ENCODE measurements at places on chromosomes 12 and 14.
A peak's percentile ranks its signal among the peaks of the same experiment; 100 is the strongest.

DNA sequence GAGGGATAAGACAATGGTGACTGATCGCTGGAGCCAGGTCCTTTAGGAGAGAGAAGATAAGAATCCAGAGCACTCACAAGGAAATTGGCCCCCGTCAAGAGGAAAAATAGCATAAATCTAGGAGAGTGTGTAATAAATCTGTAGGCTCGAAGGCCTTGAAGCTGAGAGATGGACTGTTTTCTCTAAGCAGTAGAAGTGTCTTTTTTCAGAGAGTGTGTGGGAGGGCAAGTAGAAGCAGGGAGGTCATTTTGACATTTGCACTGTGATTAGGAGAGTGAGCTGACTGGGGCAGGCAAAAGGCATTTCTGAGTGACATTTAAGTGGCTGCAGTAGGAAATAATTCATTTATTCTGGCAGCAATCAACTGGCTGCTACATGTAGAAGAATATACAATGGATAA is 78.0 kb upstream of the DDHD1 start:
- DNase-seq, result no peak

GRCh38 chr12:75505706-75506312 is 5.6 kb downstream of the KRR1 start:
- DNase-seq, result no peak

GRCh38 chr14:104040539-104040938 is 45.0 kb upstream of the ASPG start:
- DNase-seq, result no peak

GRCh38 chr14:91415794-91416743 is 1.6 kb downstream of the CCDC88C start:
- DNase-seq, result peak; percentile 83

DNA sequence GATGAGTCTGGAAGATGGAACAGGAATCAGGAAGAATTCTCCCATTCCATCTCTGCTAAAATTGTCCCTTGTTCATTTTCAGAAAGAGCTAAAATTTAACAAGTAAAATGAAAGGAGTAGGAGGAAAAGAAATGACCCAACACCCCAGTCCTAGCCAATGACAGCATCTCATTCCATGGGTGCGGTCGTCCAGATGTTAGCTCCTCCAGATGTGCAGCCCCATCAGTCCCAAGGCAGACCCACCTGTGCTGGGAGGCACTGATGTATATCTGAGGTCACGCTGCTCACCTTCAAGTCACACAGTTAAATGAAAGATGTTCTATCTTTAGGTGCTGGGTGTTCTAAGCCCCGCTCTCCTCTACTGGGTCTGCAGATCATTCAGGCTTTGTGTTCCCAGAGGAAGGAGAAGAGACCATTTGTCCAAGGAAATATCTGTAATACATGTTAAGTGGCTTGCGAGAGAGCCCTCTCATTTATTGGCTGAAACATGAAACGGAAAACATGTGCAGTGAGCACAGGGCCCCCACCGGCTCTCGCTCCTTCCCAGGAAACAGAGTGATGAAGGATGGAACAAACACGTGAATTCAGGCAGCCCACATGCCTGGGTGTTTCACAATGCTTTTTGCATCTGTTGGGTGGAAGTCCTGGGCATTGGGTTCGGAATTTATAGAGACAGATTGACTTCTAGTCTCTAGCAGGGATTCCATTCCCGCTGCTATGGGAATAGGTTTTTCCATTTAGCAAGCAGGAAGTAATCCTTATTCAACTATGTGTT is 294.6 kb downstream of the NUAK1 start:
- no peak for DNase-seq

DNA sequence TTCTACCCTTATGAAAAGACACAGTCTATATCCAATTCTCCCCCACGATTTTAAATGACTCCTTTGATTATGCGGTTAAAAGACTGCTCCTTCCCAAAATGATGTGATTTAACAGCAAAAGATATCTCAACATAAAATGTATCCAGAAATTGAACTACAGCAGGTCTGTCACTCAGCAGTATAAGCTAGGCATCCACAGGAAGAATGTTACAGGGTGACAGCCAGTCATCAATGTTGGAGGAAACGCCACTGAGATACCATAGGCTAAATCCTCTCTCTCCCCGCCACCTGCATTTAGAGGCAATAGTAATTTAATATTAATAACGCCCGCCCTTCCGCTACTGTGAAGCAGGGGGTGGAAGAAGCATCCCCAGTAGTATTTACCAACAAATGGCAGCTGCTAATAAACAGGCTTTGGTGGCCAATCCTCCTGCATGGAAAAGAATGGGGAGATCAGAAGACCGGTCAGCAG is 613 bp downstream of the RECQL start:
- no peak for DNase-seq

DNA sequence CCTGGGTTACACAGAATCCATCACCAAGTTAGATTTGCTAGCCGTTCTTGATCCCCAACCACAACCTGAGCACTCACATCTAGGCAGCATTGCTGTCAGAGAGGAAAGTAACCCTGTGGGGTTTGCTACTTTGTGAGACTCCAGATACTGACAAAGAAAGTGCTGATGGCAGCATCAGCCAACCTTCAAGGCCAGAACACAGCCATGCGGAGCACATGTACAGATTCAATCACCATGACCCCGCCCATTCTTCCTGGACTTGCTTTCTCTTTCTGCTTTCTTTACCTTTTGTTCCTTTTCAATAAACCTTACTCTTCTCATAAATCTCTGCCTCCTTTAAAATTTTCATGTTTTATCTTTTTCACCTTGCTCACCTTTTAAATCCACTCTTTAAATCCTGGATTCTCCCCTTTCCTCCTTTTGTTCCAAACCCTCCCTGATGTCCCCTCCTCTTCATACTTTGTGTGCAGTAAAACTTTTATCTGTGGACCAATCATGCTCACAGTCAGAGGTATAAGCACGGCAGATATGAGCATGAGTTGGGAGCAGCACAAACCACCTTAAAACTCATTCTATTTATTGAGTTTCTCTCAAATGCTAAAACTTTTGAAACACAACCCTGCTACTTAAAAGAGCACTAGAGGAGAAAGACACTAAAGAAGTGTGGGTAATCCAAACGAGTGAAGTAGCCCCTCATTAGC is 21.9 kb upstream of the CERS5 start:
- peak; percentile 61 for DNase-seq

DNA sequence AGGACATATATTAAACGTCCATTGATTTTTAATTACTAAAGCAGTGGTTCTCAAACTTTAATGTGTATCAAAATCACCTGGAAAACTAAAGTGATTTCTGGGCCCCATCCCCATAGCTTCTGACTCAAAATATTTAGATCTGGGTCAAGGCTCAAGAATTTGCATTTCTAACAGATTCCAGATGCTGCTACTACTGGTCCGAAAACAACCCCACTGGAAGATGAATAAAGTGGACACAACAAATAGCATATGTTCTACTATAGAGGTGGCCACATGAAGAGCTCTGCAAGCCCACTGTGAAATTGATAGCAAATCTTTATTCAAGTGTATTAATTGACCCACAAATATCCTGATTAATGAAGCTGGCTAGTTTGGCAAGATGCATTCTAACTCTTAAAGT is 69.4 kb downstream of the SPATA7 start:
- no peak for DNase-seq

DNA sequence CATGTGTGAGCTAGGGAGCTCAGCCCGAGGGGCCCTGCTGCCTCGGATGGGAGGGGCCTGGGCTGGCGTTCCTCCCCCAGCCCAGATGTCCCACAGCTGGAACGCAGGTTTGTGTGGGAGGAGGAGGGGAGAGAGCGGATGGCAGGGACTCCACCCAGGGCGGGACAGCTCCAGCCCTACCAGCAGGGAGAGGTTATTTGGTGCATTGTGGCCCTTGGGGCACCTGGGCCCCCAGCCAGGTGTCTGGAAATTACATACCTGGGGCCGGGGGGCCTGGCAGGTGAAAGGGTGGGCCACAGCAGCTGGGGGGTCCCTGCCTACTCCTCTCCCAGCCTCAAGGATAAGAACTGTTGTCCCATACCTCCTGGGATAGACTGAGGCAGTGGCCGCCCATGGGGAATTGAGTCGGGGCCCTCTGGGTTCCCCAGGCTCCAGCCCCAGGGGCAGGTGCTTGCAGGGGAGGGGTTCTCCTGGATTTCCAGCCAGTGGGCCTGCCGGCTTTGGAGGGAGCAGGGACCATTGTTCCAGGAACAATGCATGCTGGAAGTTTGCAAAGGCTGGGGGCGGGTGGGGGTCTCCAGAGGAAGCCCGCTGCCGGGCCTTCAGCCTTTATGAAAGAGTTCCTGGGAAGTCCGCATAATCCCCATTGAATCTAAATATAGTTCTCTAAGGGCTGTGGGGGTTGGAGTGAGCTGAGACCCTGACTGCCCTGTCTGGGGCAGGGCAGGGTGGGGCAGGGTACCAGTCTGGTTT is 1.2 kb downstream of the KIF26A start:
- no peak for DNase-seq
